ENCODE measurements at places on chromosomes 11 and 22.

DNA sequence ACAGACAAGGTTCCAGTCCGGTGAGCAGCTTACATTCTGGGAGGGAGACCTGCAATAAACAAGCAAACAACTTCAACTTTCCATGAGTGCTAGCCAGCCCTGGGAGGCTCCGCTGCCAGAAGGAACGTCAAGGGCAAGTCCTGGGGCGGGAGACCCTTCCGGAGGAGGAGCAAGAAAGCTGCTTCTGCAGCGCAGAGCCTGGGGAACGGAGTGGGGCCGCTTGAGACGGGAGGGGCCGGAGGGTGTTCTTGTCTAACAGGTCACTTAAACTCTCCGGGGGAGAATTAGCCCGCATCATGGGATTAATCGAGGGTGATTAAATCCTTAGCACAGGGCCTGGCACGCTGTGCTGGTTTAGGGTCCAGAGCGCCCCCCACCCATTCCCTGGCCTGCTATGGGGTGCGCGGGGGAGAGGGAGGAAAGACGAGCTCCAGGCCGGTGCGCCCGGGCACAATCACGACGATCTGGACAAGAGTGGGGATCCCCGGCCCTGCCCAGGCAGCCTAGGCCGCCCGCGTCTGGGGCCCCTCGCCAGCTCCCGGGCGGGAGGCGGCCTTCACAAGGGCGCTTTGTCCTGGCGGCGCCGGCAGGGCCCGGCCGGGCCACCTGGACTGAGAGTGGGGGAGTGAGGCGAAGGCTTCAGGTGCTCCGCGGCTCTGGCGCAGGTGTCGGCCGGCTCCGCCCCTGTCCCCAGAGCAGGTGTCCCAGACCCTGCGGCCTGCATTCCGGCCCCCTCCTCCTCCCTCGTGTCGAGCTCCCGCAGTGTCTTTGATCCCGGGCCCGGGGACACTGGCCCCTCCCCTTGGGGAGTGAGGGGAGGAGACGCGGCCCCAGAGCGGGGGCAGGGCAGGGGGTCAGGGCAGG, 663 bp upstream of the LARGE2 start:
- DNase-seq: no peak

DNA sequence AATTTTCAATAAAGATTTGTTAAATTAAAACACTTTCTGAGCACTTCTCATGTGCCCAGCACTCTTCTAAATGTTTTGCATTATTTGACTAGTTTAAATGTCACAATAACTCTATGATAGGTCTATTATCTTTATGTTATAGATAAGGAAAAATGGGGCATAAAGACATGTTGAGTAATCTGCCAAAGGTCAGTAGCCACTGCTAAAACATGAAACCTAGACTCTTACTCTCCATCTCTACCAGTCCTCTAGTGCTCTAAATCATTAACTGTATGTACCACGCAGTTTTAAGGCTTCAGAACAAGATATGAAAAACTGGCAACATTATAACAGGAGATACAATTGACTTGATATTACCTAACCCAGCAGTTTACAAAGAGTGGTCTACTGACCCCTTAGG, 6.9 kb downstream of the RAB6A start:
- no peak for DNase-seq

DNA sequence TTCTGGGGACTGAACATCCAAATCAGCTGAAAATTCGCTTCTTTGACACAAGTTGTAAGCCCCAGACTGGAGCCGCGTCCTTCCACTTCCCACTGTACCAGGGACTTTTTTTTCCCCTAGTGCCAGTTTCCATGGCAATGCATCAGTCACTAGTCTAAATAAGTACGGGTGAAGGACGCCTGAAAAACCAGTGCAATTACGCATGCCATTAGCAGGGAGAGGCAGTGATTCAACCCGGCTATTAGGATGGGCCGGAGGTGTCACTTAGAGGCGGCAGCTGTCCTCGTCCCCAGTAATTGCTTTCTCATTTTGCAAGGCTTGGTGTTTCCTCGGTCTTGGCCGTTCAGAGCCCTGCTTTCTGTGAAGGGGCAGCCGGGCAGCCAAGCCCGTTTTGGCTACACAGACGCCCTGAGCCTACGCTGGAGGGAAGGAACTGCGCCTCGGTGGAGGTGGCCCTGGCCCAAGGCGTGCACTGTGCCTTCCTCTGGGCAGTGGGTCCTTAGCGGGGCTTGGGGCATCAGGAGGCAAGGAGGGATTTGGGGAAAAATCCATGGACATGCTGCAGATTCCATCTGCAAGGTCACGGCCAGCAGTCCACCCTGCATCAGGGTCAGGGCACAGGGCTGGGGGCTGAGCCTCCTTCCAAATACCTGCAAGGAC, 319.7 kb downstream of the CTTN start:
- no peak for DNase-seq

DNA sequence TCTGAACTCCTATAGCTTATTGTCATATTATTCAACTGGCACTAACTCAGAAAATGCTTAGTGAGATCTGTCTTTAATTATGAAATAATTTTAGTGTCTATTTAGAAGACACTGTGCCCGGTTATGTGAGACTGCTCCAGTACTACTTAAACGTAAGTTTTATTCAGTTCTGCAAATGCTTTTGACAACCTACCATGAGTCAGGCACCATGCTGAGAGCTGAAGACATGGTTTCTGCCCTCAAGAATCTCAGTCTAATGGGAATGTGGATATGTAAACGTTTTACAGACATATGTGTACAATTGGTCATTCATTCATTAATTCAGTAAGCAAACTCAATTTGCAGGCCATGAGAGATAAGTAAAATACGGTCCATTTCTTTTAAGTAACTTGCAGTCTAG, 40.0 kb downstream of the DCUN1D5 start:
- DNase-seq: no peak

- DNase-seq: no peak
These were observed 46.3 kb upstream of the TUB start for GRCh38 chr11:8034604-8035190.

DNA sequence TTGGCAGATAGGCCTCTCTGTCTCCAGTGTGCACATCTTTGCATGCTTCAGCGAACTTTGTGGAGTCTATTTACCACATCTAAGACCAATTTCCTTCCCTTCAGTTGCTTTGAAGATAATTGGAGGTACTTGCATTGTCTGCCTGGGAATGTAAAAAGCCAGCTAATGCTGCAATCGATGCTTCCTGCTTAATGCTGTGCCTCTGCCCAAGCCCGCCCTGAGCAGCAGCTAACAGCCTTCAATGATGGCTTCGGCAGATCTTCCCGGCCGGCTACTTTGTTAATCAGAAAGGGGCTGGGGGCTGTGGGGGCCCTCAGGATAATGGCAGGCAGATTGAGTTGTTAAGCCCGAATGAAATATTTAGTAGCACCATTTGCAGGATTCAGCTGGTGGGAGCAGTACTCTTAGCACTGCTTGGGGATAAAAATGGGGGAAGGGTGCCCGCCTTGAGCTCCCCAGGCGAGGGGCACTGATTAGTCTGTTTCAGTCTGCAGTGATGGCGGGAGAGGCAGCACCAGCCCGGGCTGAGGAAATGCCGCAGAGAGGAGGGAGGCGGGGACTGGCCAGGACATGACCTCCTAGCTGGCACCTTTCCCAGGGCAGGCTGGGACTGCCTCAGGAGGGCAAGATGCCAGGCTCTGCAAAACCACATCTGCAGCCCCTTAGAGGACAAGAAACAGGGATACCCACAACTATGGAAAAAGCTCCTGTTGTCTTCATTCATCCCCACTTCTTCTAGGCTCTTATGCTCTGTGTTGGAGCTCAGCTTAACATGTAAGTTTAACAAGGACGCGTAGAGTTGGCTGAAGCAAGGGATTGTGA, 460.0 kb downstream of the BUD13 start:
- DNase-seq: no peak

All from GM19239 (cell line).